ENCODE measurements at places on chromosomes 3 and 15. TPM values are rescaled to one million over a fixed set of nuclear protein-coding genes. Genes with fewer than 3 reads are reported as not detected.
A peak's percentile ranks its signal among the peaks of the same experiment; 100 is the strongest.

Gene ANKRD63
- 0.20 TPM for polyA plus RNA-seq

Gene ACAN
- not detected for polyA plus RNA-seq

Gene GOLGA8J
- not detected for polyA plus RNA-seq

Gene TNNC1
- 0.60 TPM for polyA plus RNA-seq

Gene ABHD2
- polyA plus RNA-seq = 15.0 TPM

- peak; percentile 75 for DNase-seq
Measured at GRCh38 chr3:157130467-157131251, 29.3 kb downstream of the CCNL1 start.

DNA sequence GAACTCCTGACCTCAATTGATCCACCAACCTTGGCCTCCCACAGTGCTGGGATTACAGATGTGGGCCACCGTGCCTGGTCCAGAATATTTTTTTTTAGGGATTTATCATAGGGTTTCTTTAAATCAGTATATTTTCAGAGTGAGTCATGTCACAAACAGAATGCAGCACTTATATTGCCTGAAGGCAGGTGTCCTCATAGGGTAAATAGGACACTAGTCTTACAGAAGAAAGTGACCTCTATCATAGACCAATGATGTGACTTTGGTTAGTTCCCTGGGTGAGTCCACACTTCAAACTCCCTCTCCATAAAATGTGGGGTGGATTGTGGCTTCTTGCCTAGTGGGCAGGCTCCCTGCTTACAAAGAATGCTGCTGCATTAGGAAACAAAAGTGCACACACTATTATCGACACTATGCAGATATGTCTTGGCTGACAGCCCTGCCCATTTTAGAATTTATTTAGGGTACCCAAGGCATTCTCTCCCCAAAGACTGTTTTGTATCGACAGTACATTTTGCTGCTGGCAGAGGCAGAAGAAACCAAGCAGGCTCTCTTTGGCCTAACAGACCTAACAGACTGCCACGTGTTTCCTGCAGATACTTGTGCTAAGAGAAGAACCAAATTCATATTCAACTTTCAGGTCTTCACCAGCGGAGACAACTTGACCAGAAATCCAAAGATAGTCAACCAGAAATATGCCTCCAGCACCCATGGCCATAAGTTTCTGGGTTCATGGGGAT lies 125.0 kb downstream of the MOBP start:
- no peak for DNase-seq

GRCh38 chr3:15726043-15726442 lies 71.7 kb downstream of the ANKRD28 start:
- DNase-seq = no peak

DNA sequence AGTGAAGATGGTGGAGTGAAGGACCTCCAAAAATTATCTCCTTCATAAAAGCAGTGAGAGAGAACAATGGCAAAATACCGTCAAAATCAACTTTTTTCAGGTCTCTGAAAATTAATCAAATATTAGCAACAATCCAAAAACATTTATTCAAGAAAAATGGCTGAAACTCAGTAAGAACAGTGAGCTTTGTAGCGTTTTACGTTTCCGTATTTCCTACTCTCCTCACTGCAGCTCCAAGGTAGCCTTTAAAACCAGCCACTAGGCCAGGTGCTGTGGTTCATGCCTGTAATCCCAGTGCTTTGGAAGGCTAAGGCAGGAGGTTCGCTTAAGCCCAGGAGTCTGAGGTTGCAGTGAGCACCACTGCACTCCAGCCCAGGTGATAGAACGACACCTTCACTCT lies 38.5 kb downstream of the ATP10A start:
- DNase-seq = no peak

DNA sequence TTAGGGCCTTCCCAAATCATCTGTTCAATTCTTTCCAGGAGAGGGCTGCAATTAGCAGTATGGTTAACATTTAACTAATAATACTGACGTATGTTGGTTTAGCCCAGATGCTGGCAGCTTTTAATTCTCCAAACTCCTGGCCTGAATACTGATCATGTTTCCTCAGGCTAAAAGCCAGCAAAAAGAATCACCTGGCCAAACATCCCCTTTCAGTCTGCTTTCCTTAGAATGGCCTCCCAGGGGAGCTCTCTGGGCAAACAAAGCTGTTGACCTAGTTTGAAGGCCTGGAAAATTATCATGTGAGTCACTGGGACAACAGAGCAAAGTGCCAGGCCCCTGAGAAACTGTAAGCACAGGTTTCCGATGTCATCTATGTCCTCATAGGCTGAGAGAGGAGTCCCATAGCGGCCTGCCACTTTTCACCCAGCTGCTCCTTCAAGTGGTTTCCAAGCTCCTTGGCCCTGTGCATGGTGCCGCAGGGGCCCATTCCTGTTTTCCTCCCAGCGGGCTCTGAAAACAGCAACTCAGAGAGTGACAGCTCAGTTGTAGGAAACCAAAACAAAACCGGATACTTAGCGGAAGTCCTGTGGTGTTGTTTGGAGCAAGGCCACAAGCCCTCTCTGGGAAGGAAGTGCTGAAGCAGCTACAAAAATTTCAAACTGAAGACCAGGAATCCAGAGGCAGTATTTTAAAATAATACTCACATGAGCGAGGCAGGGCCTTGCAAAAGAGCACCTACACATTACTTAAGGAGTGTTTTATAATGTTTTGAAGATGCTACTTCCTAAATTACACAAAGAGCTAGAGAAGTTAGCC lies 36.5 kb upstream of the RAB11A start:
- peak; percentile 39 for DNase-seq

- no peak for DNase-seq
Measured at GRCh38 chr15:73922186-73923151, 3.8 kb upstream of the LOXL1 start.

- no peak for DNase-seq
Measured at GRCh38 chr15:26771168-26771567, 1.7 kb downstream of the GABRB3 start.

- no peak for DNase-seq
Measured at GRCh38 chr15:74838746-74839525, 4.0 kb downstream of the ULK3 start.
